ENCODE measurements at places on chromosomes 7 and 10.

DNA sequence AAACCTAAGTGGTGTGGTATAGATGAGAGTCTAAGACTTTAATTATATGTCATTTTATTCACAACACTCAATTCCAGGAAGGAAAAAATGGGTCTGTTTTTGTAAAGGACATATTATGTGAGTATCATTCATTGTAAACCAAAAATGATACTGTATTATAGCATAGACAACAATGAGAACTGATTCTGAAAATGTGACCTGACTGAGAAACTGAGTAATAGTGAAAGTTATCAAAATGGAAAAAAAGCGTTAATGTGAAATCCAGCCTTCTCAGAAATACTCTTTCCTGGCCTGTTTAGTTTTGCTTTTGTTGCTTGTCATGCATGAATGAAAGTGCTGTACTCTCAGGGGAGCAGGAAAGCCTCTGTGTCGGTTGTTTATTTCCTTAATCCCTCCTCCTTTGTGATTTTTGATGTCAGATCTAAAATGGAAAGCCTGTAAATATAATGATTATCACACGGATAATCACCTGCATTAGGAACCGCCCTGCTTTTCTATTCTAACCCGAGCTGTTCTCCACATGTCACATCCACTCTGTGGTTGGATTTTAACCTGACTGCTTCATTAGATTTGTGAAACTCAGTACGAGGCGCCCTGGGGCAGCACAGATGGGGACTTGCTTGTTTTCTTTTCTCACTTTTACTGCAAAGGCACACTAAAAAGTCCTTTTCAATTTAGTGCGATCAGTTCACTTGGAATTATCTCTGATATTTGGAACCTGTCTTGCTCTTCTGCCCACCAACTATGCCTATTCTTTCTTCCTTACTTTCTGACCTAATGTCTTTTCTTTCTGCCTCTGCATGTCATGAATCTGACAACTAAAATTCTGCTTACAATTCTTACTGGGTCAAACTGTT lies 240.9 kb upstream of the KAT6B start:
- DNase-seq = peak; percentile 41

- DNase-seq = no peak
Measured at GRCh38 chr7:111756687-111757178, 194.4 kb upstream of the IMMP2L start.

DNA sequence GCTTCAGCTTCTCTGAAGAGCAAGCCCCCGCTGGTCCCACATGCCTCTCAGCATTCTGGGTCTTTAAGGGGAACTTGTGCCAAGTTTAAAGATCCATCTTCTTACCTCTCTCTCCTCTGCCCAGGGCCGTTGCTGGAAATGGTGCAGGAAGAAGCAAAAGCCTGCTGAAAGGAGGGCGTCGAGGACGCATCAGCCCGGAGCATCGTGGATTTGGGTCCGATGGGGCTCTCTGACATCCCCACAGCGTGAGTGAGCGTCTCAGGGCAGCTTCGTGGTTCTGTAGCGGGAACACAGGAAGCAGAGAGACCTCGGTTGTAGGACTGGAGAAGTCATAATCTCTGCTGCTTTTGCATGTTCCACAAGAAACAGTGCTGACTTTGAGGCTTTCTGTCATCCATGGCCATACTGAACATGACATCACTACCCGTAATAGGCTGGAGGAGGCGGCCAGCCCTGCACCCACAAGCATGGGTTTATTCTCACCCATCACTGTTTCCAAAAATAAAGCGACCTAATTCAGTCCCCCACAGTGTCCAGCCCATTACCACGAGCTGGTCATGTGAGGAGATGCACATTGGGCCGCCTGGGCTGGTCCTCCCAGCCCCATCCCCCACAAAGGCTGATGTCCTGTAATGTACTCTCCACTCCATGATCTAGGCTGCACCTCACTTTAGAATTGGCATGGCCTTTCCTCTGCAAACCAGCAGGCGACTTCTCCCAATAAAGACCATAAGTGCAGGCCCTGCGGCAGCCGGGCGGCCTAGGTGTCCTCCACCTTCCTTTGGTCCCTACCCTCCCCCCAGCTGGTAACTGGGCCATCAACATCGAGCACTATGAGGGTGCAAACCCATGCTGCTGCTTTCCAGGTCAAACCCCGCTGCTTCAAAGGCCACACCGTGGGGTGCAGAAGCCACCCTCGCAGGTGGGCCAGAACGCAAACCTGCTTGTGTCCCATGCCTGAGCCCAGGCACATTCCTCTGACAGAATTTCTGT lies 276.9 kb downstream of the TNS3 start:
- DNase-seq = no peak

DNA sequence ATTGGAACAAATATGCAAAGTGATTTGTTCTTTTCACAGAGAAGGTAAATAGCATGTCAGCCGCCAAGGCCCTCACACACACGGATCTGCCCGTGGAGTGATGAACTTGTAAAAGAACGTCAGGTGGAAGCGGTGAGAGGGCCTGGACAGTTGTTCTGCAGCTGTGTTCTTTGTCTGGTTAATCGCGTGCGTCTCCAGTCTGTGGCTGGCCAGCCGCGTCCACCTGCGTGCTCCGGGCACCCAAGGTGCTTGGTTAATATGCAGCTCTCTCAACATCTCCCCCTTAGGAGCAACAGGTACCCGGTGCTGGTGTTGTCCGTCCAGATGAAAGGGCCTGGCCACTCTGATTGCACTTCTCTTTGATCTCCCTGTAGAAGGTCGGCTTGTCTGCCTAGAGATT lies 162.9 kb downstream of the MGMT start:
- no peak for DNase-seq

GRCh38 chr10:21092683-21093524 lies 195.8 kb upstream of the NEBL start:
- DNase-seq = no peak

DNA sequence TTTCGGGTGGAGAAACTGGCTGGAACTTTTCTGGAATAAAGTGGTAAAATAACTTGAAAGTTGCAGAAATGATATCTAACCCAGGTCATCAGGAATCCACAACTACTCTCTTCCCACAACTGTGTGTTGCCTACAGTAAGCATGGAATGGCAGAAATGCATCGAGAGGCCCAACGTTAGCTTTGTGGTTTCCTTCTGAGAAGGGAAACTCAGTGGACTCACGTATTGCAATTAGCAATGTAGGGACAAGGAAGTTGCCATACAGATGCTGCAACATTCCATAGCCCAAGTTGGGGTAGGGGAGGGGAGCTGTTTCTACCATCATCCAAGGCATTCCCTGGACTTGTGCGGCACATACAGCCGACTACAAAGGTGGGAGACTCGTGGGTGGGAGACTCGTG lies 1.9 kb downstream of the PON1 start:
- no peak for DNase-seq

GRCh38 chr10:74047304-74047703 lies 49.4 kb downstream of the VCL start:
- DNase-seq = no peak

DNA sequence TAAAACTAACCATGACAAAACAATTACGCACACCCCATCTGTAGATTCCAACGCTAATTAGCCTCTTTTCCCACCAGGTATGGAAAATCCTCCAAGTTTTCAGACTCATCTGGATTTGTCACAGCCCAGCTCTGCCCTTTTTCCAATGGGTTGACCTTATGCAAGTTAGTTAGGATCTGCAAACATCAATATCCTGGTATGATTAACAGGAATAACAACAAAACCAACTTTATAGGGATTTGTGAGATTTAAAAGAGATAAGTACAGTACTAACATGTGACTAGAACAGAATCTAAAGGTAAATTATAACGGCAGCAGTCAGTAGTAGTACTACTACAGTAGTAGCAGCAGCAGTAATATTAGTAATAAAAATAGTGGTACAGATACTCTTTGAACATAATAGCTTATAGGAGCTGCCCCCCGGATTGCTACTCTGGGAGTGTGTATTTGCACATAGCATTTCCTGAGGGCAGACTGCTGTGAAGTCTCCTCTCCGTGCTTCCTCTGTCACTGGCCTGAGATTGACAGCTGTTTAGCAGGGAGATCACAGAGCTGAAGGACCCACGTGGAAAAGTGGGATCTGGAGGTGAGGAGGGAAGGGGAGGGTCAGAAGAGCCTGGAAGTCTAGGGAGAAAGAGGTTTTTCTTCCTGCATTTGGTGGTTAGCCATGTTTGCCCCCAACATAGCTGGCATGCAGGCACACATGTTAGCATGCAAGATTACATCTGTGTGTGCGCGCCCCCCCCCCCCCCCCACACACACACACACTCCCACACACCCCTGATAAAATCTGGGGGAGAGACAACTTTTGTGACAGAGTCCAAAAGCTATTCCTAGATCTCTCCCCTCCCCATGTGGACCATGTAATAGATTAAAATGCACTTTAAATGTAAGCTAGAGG lies 73.3 kb upstream of the FAM171A1 start:
- DNase-seq = no peak

DNA sequence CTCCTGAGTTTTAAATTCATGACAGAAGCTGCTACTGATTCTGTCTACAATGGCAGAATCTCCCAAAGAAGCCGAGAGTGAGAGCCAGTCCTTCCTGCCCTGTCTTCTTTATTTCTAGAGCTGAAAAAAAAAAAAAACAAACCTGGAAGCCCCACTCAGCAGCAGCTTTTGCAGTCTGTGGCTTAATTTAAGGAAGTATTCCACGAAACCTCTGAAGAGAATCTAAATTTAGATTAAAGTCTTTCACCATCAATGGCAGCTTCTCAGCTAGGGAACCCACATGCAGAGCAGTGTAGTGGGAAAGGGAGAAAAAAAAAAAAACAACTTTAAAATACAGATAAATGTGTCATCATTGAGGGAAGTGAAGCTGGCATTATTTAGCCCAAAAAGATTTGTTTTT lies 23.4 kb downstream of the SMURF1 start:
- DNase-seq = no peak

DNA sequence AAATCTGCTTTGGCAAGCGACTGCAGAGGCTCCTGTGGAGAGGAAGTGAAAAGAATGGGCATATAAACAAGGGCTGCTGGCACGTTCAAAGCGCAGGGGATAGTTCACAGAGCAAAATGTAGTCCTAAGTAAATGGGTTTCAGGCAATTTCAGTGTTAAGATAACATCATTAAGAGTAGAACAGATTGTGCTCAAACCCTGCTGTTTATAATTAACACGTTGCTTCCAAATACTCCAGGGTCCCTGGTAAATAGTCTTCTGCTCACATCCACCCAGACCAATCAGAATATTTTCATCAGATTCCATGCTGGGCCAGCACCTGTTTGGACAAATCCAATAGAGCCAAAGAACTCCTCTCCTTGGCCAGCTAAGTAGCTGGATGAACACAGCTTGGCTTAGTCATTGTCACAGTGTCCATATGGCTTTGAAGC lies 81.4 kb downstream of the ORC5 start:
- DNase-seq = no peak

GRCh38 chr10:94075506-94075905 lies 81.8 kb downstream of the PLCE1 start:
- no peak for DNase-seq

DNA sequence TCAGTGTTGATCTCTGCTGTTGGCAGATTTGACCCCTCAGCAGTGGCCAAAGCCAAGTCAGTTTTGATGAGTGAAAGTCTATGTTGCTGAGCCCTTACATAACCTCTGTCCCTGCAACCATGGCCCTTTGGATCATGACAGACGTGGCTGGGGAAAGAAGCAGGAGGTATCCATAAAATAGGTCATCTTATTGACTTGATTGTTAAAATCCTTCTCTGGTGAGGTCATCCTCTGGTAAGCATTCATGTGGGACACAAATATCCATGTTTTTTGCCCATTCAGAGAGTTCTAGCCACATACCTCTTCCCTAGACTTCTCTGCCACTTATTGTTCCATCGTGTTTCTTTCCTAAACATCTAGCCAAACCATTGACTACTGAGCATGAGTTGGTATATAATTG lies 251.9 kb upstream of the PTER start:
- DNase-seq = no peak

DNA sequence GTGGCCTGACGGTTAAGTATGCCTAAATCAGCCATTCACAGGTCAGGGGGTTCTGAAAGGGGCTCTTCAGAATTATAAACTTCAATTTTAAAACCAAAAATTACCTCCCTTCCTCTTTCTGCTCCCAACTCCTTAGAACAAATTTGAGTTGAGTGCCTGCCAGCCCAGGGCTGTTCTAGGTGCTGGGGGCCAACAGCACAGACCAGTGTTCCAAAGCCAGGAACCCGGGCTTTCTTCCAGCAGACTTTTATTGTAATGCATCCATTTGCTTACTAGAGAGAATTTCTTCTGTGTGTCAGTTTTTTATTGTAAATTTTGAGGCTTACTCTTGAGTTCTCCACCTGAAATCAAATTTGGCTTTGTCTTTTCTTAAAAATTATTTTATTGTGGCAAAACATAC lies 238.5 kb downstream of the CACNB2 start:
- no peak for DNase-seq

DNA sequence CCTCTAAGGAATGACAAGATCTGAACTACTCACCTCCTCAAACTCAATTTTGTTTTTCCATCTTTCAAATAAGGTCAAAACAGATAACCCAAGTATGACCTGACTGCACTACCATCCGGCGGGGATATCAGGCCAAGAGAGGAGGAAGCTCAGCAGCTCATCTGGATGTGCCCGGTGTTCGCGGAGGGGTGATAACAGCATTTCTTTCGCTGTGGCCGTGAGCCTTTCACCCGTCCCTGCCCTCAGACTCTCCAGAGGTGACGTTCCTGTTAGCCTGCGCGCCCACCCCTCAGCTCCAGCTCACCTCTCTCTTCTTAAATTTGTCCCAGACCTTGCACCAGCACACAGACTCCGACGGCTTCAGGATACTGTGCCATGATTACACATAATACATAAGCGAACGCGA lies 526 bp downstream of the ZNF248 start:
- no peak for DNase-seq

- no peak for DNase-seq
Measured at GRCh38 chr7:80151274-80151665, 16.6 kb downstream of the GNAI1 start.

GRCh38 chr10:124739986-124740368 lies 4.2 kb downstream of the FAM53B start:
- DNase-seq = no peak

DNA sequence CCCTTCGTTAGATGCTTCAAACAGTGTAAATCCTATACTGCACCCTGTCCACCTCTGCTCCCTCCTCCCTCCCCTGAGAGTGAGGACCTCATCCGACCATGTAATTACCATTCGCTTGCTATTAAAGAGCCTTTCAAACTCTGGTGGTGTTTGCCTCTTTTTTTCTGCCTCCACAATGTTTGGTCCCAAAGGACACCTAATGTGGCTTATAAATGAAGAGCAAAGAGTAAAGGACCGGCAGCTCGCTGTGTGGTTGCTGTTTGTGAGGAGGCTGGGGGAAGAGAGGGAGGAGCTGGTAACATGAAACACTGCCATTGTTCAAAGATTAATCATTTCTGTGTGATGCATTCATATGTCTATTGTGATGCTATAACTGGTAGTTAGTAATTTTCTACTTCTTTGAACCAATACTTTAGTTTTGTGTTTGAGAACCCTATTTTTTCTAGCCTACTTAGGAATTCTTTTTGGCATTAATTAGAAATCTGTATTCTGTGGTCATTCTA lies 27.9 kb downstream of the MTURN start:
- no peak for DNase-seq

GRCh38 chr7:32459788-32460187 lies 30.4 kb downstream of the LSM5 start:
- DNase-seq = no peak

- DNase-seq = no peak
Measured at GRCh38 chr7:38310591-38311101, 37.2 kb upstream of the TARP start.

GRCh38 chr10:119691726-119692125 lies 34.1 kb upstream of the INPP5F start:
- no peak for DNase-seq

GRCh38 chr7:4825081-4825480 lies 36.7 kb downstream of the PAPOLB start:
- DNase-seq = no peak
